ENCODE measurements at places on chromosomes 3 and 15. TPM values are rescaled to one million over a fixed set of nuclear protein-coding genes. Genes with fewer than 3 reads are reported as not detected.

DNA sequence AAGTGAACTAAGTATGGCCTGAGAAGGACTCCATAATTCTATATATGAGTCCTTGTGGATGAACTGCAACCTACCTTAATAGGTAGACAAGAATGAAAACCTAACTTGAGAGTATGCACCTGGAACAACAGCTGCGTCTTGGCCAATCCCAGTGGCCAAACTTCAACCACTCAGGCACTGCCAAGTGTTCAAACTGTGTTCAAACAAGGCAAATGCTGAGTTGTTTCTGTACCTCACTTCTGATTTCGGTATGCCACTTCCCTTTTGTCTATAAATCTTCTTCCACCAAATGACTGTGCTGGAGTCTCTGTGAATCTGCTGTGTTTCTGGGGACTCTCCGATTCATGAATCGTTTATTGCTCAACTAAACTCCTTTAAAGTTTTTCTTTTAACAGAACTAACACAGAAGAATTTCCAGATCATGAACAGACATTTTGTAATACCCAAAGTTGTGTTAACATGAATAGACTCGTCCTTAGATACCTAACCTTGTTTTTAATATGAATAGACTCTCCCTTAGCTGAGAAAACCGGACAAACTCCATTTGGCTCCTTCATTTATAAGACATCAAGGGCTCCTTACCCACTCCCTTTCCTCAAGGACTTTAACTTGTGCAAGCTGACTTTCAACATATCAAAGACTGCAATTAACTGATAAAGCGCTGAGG is 4.1 kb downstream of the ZNF717 start:
- no peak for DNase-seq
- H3K27me3 ChIP-seq = no peaks in the 10 kb centered on the region
- no peak overlapping the region for H3K27ac ChIP-seq
- peaks cover 31% of the 10 kb centered on the region for H3K36me3 ChIP-seq
- no peak overlapping the region for H3K4me3 ChIP-seq

GRCh38 chr3:193016437-193016901 is 98.8 kb upstream of the MB21D2 start:
- H3K4me1 ChIP-seq = no peaks in the 10 kb centered on the region
- H3K27ac ChIP-seq = no peak overlapping the region
- H3K36me3 ChIP-seq = no peaks in the 10 kb centered on the region

GRCh38 chr3:111303760-111304159 is 232.1 kb downstream of the NECTIN3 start:
- no peak for DNase-seq
- no peak overlapping the region for H3K27ac ChIP-seq
- no peaks in the 10 kb centered on the region for H3K4me1 ChIP-seq
- H3K36me3 ChIP-seq = no peaks in the 10 kb centered on the region

DNA sequence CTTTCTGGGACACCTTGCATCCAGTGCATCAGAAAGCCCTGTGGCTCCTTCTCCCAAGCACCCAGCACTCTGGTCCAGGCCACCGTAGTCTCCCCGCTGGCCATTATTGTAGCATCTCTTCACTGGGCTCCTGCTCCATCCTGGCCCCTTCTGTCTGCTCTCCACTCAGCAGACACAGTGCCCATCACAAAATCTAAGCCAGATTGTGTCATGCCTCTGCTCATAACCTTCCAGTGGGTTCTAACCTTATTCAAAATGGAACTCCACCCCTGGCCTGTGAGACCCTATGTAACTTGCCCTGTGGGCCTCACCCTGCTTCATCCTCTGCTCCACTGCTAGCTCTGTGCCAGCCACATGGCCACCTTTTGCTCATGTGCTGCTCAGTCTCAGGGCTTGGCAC is 31.7 kb upstream of the PRR23E start:
- no peak overlapping the region for H3K27ac ChIP-seq
- no peaks in the 10 kb centered on the region for H3K4me1 ChIP-seq
- peaks cover 16% of the 10 kb centered on the region for H3K27me3 ChIP-seq
- DNase-seq = no peak
- no peak overlapping the region for H3K4me3 ChIP-seq
- no peaks in the 10 kb centered on the region for H3K36me3 ChIP-seq

- no peaks in the 10 kb centered on the region for H3K4me1 ChIP-seq
- H3K36me3 ChIP-seq = no peaks in the 10 kb centered on the region
- H3K27ac ChIP-seq = no peak overlapping the region
- DNase-seq = no peak
These were observed 749.4 kb downstream of the PLOD2 start for GRCh38 chr3:145411605-145412004.

- DNase-seq = no peak
- H3K36me3 ChIP-seq = no peaks in the 10 kb centered on the region
- no peak overlapping the region for H3K4me3 ChIP-seq
- H3K4me1 ChIP-seq = no peaks in the 10 kb centered on the region
- no peak overlapping the region for H3K27ac ChIP-seq
These were observed 17.7 kb downstream of the TOPAZ1 start for GRCh38 chr3:44259404-44259803.

DNA sequence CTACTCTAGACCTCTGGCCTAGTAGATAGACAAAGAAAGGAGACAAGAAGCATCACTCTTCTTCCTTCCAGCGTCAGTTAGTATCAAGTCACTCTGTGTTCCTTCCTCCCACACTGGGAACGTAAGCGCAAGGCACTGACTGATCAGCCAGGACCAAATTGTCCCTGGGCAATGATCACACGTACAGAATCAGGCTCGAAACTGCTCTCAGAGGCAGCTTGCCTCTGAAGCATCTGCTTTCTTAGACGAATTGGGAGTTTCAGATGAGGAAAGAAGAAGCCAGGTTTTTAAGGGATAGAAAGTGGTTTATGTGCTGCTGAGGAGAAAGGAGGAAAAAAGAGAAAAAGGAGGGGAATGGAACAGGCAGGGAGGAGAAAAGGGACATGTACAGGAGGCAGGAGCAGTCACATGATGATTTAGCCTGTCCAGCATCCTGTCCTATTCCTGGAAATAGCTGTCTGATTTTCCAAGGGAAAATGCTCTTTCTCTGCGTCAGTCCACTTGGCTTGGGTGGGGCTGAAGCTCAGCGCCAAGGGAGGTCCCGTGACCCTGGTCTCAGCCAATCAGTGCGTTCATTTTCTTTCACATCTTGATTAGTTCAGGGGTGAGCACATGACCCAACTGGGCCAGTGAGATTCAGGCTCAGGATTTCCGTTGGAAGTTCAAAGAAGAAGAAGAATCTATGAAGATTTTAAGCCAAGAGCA is 102.0 kb upstream of the PRICKLE2 start:
- H3K27me3 ChIP-seq = no peaks in the 10 kb centered on the region
- no peaks in the 10 kb centered on the region for H3K36me3 ChIP-seq
- no peak overlapping the region for H3K4me3 ChIP-seq
- H3K27ac ChIP-seq = no peak overlapping the region
- DNase-seq = no peak

DNA sequence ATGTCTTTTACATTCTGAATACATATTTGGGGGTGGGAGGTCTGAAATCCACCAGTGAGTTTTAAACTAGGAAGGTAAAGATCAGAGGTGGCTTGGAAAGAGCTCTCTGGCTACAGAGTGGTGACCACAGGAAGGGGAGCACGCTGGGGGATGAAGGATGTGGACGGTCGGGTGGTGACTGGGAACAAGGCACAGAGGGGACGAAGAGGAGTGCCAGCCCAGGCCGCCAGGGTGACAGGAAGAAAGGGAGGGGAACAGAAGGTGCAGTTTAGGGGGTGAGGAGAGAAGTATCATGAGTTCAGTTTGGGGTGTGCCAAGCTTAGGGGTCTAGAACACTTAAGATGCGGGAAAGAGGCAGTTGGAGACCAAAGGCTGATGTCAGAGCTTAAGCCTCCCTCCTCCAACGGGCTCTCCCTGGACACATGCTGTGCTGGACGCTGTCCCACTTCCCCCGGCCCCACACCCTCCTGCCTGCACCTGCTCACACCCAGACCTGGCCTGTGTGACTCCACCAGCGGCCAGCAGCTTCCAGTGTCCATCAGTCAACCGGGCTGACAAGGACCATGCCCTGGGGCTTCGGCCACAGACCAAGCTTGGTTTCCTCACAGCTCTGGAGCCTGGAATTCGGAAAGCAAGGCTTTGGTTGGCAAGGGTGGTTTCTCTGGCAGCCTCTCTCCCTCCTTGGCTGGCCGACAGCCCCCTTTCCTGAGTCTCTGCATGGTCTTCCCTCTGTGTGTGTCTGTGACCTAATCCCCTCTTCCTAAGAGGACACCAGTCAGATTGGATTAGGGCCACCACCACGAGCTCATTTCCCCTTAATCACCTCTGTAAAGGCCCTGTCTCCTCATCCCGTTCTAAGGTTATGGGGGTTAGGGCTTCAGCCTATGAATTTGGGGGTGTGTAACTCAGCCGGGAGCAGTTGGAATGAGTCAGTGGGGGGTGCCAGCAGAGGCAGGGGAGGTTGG is 120.4 kb upstream of the IQSEC1 start:
- peaks cover 3% of the 10 kb centered on the region for H3K27me3 ChIP-seq
- H3K4me3 ChIP-seq = no peak overlapping the region
- H3K4me1 ChIP-seq = no peaks in the 10 kb centered on the region
- no peaks in the 10 kb centered on the region for H3K36me3 ChIP-seq

DNA sequence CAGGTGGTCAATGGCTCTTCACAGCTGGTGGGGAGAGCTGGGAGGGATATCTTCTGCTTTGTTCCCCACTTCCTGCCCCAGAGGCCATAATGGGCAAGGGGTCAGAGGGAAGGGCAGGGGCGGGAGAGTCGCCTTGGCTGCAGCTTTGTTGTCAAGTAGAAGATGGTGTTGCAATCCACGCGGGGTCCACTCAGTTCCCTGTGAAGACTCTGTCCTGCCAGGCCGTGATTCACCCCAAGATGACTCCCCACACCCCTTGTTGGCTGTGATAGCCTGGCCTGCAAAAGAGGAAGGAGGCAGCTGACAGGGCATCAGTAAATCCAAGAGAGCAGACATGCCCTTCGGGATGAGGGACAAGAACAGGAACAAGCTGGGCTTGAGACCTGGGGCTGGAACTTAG is 6.9 kb downstream of the GALNT15 start:
- H3K36me3 ChIP-seq = no peaks in the 10 kb centered on the region
- H3K4me1 ChIP-seq = no peaks in the 10 kb centered on the region
- DNase-seq = no peak
- peaks cover 7% of the 10 kb centered on the region for H3K27me3 ChIP-seq

DNA sequence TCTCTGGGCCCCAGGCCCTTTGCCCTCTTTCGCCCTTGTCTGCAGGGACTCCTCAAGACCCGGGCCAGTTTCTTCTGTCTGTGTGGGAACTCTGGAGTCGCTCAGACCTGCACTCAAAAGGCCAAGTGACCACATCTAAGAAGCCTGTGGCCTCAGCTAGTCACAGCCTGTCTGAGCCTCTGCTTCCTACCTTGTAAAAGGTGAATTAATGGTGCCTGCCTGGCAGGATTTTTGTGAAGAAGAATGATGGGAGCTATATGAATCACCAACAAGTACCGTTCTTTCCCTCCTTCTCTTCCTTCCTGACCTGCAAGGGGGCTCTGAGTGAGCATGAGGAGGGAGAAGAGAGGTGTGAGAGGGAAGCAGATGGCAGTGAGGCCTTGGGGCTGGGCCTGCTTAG is 7.5 kb downstream of the PLIN1 start:
- DNase-seq = no peak
- H3K4me3 ChIP-seq = no peak overlapping the region
- no peaks in the 10 kb centered on the region for H3K36me3 ChIP-seq

DNA sequence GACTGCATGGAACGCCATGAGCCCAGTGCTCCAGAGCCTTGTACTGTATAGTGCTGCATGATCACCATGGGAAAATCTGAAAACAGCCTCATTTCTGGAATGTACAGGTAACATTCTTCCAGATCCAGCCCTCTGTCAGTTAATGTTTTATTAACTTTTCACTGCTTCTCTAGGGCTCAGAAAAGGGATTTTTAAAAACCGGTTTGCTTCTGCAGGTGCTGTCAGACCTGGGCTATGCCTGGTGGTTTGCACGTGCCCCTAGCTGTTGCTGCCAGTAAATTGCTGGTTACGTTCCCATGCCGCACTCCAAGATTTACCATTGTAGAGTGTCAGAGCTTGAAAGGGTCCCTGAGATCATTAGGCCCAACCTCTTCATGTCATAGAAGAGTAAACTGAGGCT is 9.0 kb downstream of the SNAPC5 start:
- no peaks in the 10 kb centered on the region for H3K4me1 ChIP-seq
- no peaks in the 10 kb centered on the region for H3K27me3 ChIP-seq
- no peak overlapping the region for H3K27ac ChIP-seq
- DNase-seq = no peak
- H3K4me3 ChIP-seq = no peak overlapping the region

DNA sequence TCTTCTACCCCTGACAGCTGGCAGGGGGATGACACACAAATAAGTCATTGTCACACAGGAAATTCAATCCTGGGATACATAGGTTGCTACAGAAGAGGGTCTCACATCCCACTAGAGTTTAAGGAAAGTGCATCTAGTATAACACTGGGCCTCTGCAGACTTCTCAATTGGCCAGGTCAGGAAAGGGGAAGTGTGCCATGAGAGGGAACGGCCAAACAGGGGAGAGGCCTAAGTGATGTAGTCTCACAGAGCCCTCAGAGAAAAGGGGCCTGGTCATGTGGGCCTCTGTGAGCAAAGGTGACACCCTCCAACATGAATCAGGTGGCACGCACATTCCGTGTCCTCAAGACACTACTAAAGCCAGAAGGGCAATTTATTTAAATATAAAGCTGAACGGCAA is 11.2 kb downstream of the ZXDC start:
- no peak overlapping the region for H3K4me3 ChIP-seq
- no peak overlapping the region for H3K27ac ChIP-seq
- no peaks in the 10 kb centered on the region for H3K4me1 ChIP-seq
- peaks cover 89% of the 10 kb centered on the region for H3K36me3 ChIP-seq
- no peak for DNase-seq
- no peaks in the 10 kb centered on the region for H3K27me3 ChIP-seq

GRCh38 chr3:171835116-171835515 is 8.0 kb upstream of the TMEM212 start:
- H3K27ac ChIP-seq = no peak overlapping the region
- no peaks in the 10 kb centered on the region for H3K36me3 ChIP-seq
- H3K4me1 ChIP-seq = no peaks in the 10 kb centered on the region
- no peak for DNase-seq
- no peaks in the 10 kb centered on the region for H3K27me3 ChIP-seq

Gene SNX33
- polyA plus RNA-seq = 16.6 TPM

Gene EFCAB12
- 1.5 TPM for polyA plus RNA-seq

Gene ADAMTS7
- 10.6 TPM for polyA plus RNA-seq

Gene CAV3
- 0.61 TPM for polyA plus RNA-seq

Gene KBTBD13
- polyA plus RNA-seq = 0.04 TPM

Gene SLC28A2
- 16.8 TPM for polyA plus RNA-seq

Gene MAPKAPK3
- polyA plus RNA-seq = 81.6 TPM

Gene MNS1
- 5.0 TPM for polyA plus RNA-seq

Gene PHLDB2
- 22.2 TPM for polyA plus RNA-seq

Gene THSD4
- 17.5 TPM for polyA plus RNA-seq

All from large intestine (tissue), 12 donors.